ENCODE measurements at places on chromosomes 1 and 21. TPM values are rescaled to one million over a fixed set of nuclear protein-coding genes. Genes with fewer than 3 reads are reported as not detected.

The LCE1F gene
- total RNA-seq: not detected

The KIF26B gene
- 2.6 TPM for total RNA-seq

The CRNN gene
- total RNA-seq: not detected

The CD46 gene
- 66.9 TPM for total RNA-seq
